ENCODE measurements at places on chromosomes 7 and 10. TPM values are rescaled to one million over a fixed set of nuclear protein-coding genes. Genes with fewer than 3 reads are reported as not detected.

DNA sequence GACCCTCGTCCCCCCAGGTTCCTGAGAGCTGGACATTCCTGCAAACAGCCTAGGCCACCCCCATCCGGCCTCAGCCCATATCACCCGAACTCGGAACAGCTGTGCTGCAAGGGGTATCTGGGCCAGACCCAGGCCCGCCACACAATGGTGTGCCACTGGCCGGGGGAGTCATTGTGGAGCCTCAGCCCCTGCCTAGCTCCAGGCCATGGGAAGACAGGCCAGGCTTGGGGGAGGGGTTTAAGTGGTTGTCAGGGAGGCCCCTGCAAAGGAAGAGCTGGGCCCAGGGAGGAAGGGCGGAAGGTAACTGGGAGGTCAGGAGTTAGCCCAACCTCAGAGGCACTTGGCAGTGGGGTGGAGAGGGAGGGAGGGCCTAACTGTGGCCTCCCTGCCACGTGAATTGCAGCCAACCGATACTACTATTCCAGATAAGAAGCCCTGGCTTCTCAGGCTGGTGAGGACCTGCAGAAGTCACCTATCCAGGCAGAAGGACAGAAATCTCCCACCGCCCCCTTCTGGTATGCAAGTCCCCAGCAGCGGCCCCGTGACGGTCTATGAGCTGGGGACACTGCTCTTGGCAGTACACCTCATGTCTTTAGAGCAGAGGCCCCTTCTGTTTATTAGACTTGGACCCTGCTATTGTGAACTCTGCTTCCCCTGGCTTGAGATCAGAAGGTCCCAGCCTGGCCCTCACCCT, 26.8 kb downstream of the VSIR start:
- H3K4me3 ChIP-seq, result no peak overlapping the region
- H3K27me3 ChIP-seq, result no peaks in the 10 kb centered on the region
- peak overlapping the region; percentile 98 for H3K27ac ChIP-seq
- peaks cover 28% of the 10 kb centered on the region for H3K36me3 ChIP-seq
- peaks cover 94% of the 10 kb centered on the region for H3K4me1 ChIP-seq

DNA sequence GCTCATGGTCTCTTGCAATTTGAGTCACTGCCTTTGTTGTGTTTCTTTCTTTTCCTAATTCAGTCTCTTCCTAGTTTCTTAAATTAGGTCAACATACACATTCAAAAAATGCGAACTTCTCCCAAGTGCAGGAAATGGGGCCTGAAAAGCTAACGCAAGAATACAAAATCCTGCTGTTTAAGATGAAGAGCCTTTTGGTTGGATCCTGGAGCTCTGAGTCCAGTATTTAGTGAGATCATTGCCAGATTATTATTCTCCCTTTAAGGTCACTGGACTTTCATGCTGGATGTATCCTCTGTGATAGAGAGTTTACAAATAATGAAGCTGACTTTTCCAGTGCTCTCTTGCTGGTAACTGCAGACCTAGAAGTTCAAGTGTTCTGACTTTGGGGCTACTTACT, 401.9 kb upstream of the MKI67 start:
- no peaks in the 10 kb centered on the region for H3K4me1 ChIP-seq
- no peaks in the 10 kb centered on the region for H3K36me3 ChIP-seq
- H3K4me3 ChIP-seq, result no peak overlapping the region
- DNase-seq, result no peak
- no peak overlapping the region for H3K27ac ChIP-seq

DNA sequence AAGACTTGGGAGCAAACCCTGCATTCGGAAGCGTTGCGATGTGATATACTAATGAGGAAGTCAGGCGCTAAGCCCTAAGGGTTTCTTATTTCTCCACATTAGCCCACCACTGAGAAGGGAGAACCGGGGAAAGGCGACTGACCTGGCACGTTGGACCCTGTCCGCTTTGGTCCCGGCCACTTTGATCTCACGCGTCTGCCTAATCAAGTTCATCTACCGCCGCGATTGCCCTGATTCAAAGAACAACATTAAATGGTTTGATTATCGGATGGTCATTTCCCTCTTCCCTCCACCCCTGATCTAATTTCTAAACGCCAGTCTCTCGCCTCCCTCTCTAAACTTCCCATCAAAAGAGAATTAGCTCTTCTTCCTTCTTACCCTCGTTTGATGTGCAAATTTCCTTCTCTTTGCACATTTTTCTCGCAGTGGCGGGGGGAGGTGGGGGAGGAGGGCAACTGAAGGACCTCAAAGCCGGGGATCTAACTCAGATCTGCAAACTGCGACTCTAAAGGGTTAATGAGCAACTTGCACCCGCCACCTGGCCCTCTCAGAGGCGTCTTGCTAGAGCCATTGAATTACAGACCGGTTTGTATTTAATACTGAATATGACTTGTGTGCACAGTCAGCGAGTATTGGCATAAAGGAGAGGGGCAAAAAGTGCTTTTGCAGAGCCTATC, 687 bp upstream of the DKK1 start:
- peaks cover 50% of the 10 kb centered on the region for H3K27me3 ChIP-seq
- H3K4me3 ChIP-seq, result no peak overlapping the region
- H3K4me1 ChIP-seq, result peaks cover 14% of the 10 kb centered on the region
- peaks cover 2% of the 10 kb centered on the region for H3K36me3 ChIP-seq

DNA sequence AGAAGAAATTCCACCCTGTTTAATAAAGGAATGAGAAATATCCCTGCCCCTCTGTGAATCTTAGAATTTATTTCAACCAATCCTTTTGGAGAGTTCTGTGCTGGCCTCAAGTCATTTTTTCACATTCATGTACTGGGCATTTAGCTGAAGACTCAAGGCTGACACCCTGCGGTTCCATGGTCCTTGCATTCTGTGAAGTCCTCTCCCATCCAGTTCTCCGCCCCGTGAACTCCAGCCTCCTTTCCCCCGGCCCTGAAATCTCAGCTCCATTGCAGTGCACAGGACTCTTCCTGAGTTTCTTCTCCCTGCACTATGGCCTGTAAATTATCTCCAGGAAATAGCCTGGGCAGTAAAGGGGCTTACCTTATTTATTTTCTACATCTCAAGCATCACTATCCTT, 183.0 kb upstream of the KCND2 start:
- H3K4me1 ChIP-seq, result no peaks in the 10 kb centered on the region
- no peaks in the 10 kb centered on the region for H3K27me3 ChIP-seq
- no peak overlapping the region for H3K27ac ChIP-seq

DNA sequence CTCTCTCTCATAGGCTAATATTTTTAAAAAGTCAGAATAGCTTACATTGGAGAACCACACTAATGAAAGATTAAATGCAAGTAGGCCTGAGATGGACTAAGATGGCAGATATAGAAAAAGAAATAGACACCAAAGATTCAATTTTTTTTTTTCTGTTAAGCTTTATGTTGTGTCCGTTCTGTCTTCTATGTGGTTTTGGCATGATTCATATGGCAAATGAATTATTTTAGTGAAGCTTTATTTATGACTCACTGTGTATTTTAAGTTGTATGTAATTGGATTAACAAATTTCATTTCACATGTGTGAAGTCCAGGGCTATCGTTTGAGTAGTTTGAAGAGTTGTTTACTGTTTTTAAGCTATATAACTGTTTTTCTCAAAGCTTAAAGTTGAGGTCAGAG, 214.8 kb downstream of the CAMK1D start:
- H3K4me1 ChIP-seq, result peaks cover 27% of the 10 kb centered on the region
- H3K4me3 ChIP-seq, result no peak overlapping the region
- H3K36me3 ChIP-seq, result no peaks in the 10 kb centered on the region
- peak overlapping the region; percentile 50 for H3K27ac ChIP-seq
- H3K27me3 ChIP-seq, result no peaks in the 10 kb centered on the region
- DNase-seq, result no peak

DNA sequence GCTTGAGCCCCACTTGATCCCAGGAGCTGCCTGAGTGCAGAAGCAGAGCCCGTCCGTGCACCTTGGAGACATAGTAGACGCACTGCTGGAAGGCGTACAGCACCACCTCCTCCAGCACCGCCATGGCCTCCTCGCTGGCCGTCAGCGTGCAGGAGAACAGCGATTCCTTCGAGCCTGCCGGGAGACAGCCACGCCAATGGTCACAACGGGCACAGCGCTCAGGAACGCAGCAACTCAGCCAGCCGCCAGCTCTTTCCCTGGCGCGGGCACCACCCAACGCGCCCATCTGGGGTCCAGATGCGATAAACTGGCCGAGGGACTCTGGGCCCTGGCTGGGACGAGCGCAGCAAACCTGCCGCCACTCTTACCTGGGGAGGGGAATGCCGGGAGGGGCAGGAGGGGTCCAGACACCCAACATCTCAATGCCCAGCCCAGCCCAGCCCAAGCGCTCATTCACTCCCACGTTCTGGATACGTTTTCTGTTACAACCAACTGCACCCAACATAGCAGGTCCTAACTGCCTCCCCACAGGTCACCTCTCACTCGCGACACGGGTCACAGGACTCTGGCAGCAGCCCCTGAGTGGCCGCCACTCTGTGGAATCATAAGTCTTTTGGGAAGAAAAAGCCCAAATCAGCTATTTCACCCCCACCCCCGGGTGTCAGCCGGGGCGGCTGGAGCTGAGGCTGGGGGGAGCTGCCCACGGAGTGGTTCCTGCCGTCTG, 41.9 kb downstream of the AP5Z1 start:
- H3K27me3 ChIP-seq, result peaks cover 15% of the 10 kb centered on the region
- H3K36me3 ChIP-seq, result no peaks in the 10 kb centered on the region
- H3K4me1 ChIP-seq, result no peaks in the 10 kb centered on the region
- no peak for DNase-seq

DNA sequence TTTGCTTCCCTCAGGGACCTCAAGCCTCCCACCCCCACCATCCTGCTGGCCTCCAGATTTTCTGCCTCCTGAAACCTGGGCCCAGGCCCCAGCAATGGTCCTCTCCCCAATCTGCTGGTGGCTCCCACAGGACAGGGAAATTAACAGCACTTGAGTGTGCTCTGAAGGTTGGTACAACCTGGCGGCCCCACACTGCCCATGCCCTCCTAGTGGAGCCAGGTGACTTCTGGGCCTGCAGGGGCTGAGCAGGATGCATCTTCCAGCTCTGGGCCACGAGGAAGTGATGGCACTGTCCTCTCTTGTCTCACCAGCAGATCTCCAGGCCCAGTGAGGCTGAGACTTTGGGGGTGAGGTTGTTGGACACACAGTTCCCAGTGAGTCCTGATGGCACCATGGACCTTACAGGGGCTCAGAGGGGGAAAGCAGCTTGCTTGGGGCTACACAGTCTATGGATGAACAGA, 3.6 kb upstream of the ZMIZ1 start:
- H3K27me3 ChIP-seq, result peaks cover 2% of the 10 kb centered on the region
- peak overlapping the region; percentile 26 for H3K27ac ChIP-seq
- peaks cover 29% of the 10 kb centered on the region for H3K4me1 ChIP-seq
- H3K36me3 ChIP-seq, result no peaks in the 10 kb centered on the region
- H3K4me3 ChIP-seq, result no peak overlapping the region

DNA sequence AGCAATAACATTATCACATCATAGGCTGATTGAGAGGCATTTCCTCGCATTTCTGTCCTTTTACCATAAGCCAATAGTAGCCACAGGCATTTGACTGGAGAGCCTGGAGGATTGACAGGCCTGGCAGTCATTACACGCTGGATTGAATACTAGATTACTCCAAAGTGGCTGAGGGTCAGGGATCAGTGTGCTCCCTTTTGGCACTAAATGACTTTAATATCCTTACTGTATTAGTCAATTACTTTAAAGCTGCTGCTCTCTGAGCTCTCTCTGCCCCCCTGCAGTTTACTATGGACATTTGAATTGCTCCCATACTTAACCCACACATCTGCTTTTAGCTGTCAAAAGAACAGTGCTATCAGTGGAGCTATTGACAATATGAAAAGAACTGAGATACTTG, 302.0 kb downstream of the TFEC start:
- no peaks in the 10 kb centered on the region for H3K4me1 ChIP-seq
- no peaks in the 10 kb centered on the region for H3K36me3 ChIP-seq
- no peaks in the 10 kb centered on the region for H3K27me3 ChIP-seq
- no peak for DNase-seq
- H3K4me3 ChIP-seq, result no peak overlapping the region

Gene ZWINT
- 80.8 TPM for total RNA-seq

Gene CALN1
- total RNA-seq, result not detected

Gene SPOCK2
- total RNA-seq, result 205 TPM

Gene PDE6C
- total RNA-seq, result not detected

All from activated naive CD4-positive, alpha-beta T cell treated with anti-CD3 and anti-CD28 coated beads for 36 hours (primary cell).